AG04449 (cell line): ENCODE measurements at places on chromosomes 7 and 10.

GRCh38 chr10:74282151-74282847 is 131.3 kb downstream of the ADK start:
- DNase-seq = peak; percentile 17

DNA sequence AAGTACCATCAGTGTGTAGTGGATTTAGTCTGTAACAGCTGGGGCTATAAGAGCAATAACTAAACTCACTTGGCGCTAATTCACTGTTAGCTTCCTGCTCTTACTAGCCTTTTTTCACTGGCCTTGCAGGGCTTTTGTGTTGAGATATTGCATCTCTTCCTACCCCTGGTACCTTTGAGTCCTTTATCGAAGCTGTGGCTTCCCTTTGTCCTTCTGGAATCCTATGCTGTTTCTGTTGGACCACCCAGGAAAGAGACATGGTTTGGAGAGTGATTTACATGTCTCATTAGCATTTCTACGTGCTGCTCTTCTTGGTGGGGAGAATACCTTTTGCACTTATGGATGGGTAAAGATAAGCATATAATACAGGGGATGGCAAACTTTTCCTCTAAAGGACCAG is 103.8 kb downstream of the MLLT10 start:
- no peak for DNase-seq

DNA sequence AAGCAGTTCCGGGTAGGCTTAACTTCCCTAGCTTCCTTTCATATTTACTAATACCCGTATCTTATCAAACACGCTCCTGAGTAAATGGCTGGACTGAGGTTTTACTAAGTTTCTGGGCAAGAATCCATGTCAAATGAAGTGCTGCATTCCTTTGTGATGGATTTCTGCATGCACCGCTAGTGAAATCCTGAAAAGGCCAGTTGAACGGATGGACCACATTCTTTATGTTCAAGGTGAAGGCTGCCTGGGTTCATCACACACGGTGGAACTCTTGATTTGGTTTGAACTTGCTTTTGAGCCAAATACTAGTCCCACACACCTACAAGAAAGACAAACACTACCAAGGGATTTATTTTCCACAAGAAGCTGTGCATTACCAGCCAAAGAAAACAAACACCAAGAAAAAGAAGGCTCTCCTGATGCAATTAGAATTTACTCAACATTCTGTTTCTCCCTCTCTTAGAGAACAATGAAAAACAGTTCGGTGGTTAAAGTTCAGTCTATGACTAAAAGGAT is 255.0 kb upstream of the SEMA3C start:
- peak; percentile 4 for DNase-seq

- DNase-seq = peak; percentile 84
Observed at GRCh38 chr7:107594961-107595737, 15.1 kb downstream of the BCAP29 start.

- no peak for DNase-seq
Observed at GRCh38 chr10:12181065-12181775, 14.5 kb downstream of the NUDT5 start.
